NCI-H1092 (cell line): ENCODE measurements at places on chromosomes 7 and 10.

- DNase-seq, result no peak
Observed at GRCh38 chr10:58372607-58373441, 12.4 kb upstream of the TFAM start.

DNA sequence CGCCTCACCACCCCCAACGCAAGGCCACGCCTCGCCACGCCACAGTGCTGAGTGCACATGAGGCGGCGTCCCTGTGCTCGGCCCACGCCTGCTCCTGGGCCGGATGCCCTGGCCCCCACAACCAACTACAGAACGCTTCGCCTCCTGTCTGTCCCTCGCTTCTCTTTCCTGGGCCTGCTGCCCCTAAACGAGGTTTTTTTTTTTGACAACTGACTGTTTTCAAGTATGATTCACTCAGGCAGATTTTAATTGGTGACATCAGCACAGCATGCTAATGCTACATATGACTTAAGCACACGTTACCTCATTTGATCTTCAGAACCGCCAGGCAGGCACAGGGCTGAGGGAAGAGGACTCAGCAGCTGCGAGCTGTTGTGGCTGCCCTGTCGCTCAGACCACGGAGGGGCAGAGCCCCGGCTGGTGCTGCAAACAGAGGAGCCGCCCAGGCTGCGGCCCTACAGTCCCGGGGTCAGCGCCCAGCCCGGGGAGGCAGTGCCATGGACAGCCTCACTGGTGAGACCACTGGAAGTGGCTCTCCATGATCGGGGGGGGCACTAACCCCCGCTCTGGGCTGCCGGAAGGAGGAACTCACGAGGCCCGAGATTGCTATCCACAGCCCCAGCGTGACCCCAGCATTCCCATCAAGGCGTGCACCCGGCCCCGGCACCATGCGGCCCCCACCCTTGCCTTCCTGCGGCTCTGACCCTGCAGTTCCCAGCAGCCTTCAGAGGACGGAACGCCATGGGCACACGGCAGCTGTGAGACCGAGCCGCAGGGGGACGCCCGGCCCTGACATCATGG is 212.8 kb downstream of the MAD1L1 start:
- DNase-seq, result no peak

DNA sequence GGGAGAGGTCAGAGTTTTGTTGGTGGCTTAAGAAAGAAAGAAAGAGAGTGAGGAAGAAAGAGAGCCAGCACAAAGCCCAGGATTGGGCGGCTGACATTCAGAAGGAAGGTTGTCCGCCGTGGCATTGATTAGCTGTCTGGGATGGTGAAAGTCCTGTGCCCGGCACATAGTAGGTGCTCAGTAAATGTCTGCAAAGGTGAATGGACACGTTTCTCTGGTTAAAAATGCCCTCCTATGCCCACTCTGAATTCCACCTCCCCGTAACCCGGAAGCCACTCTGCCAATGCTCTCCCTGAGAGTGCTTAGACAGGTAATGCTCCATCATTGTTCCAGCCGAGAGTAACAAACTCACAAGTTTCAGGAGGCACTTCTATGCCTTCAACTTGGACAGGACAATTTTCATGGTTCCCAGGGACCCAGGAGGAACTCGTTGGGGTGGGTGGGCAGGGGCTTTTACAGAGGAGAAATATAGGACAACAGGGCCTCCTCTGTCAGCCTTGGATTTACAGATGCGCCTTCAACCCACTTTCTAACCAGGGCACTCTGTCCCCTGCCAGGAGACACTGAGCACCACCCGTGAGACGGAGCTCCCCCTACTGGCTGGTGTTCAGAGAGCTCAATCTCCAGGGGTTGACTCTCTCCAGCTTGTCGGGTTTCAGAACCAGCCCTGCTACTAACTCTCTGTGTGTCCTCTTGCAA is 411.5 kb upstream of the ZMIZ1 start:
- peak; percentile 24 for DNase-seq

- no peak for DNase-seq
Observed at GRCh38 chr7:132084776-132085388, 491.4 kb downstream of the PLXNA4 start.

GRCh38 chr7:50787825-50788224 is 5.1 kb upstream of the GRB10 start:
- no peak for DNase-seq
